ENCODE measurements at places on chromosomes 13 and 19.

DNA sequence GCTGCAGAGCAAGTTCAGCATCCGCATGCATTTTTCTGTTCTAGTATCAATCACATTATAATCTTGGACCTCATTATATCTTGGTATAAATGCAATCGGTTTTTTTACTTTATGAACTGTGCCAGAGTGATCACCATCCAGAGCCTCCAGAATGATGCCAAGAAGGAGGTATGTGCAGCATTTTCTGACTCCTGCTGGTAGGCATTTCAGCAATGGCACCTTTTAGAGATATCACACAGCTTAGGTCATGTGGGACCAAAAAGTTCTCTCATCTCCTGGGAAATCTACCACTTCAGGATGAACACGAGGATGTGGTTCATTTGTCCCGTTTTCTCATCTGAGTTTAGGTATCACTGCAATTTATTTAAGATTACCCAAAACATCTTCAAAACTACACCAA, 220.4 kb downstream of the VWA8 start:
- DNase-seq = no peak

GRCh38 chr13:100491164-100491842, 97.3 kb downstream of the GGACT start:
- DNase-seq = peak; percentile 58

DNA sequence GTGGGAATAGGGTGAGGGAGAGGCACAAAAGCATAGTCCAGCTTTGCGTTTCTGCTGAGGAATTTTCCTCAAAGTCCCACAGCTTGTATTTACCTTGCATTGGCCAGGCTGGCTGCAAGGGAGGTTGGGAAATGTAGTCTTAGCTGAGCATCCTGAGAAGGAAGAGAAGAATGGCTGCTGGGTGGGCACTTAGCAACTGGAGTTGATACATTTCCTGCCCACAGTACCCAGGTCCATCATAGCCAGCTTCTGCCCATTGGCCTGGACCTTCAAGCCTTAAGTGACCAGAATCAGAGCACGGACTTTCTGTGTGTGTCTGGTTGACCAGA, 112.4 kb downstream of the SIPA1L3 start:
- no peak for DNase-seq

DNA sequence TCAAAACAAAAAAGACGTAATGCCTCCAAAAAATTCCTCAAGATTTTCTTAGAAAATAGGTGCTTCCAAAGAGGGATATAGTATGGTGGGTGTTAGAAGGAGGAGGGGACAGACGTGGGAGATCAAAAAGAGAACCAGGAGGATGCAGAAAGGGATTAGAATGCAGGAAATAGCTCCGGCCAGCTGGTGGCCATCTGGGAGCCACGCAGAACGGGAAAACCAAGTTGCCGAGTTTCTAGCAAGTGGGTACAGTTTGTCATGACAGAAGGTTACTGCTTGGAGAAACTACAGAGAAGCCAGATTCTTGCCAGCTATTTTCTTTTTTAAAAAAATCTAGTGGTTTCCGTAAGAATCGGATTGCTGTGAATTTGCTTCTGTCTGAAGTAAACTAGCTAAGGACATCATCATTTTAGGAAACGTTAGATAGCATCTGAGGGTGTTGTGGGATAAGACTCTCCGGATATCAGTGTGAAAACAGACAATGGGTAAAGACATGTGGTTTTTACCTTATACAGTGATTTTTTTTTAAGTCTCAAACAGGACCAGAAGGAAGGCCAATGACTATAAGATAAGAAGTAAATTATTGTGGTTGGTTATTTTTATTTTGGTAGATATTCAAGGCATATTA, 104.9 kb downstream of the HSPH1 start:
- no peak for DNase-seq

- no peak for DNase-seq
Observed at GRCh38 chr13:112455476-112456059, 79.4 kb downstream of the SPACA7 start.

- no peak for DNase-seq
Observed at GRCh38 chr19:48945817-48946216, 8.9 kb upstream of the BAX start.

Data from cerebellum (tissue), 4 donors.